ENCODE measurements at places on chromosomes 7 and 10.

DNA sequence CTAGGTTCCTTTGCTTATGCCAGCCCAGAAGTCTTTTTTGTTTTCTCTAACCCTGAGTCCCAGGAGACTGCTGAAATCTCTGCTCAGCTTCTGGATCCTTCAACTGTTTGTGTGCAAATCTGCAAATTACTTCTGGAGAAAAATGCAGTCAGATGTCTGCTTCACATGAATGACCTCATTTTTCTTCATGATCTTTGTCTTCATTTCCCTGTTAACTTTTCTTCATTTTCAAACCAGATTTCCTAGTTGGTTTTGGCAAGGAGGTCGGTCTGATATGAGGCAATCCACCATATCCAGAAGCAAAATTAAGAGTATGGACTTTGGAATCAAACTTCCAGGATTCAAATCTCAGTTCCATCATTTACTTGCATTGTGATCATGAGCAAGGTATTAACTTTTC lies 66.8 kb downstream of the ZNF503 start:
- H3K36me3 ChIP-seq, result no peaks in the 10 kb centered on the region
- H3K4me1 ChIP-seq, result no peaks in the 10 kb centered on the region
- DNase-seq, result no peak
- no peak overlapping the region for H3K4me3 ChIP-seq
- H3K27ac ChIP-seq, result no peak overlapping the region
- H3K27me3 ChIP-seq, result no peaks in the 10 kb centered on the region

DNA sequence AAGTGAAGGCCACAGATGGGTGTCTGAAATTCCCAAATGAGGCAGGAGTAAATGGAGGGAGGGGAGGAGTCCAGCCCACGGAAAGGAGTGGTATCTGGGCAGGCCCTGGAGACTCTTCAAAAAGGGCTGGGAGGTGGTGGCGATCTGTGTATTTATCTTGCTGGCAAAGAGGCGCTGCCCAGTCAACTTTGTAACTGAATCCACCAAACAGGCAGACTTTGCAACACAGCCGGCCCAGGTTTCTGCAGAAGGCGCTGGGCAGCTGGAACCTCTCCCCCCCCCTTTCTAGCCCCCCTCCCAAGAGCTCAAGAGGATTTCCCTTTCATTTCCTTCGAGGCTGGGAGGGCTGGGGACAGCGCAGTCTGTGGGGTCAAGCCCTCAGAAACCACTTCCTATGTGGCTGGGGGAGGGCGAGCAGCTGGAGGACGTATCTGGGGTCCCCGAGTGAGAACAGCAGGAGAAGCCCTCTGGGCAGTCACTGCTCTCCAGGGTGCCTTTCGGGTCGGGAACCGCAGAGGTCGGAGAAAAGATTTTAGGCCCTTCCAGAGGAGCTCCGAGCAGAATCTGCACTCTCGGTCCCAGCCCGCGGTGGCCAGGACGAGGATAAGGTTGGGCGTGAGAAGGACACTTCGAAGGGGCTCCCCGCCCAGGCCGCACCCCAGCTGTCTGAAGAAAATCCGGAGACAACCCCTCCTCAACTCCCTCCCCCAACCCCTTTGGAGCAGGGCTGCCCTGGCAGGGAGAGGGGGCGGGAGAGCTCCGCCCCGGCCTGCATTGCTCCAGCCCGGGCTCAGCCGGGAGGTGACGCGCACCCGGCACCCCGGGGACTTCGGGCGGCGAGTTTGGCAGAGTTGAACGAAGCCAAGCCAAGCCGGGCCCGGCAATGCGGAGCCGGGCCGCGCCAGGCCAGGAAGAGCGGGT lies 965 bp downstream of the ZCCHC24 start:
- H3K27ac ChIP-seq, result peak overlapping the region; percentile 68
- DNase-seq, result peak; percentile 56
- no peaks in the 10 kb centered on the region for H3K27me3 ChIP-seq
- H3K4me1 ChIP-seq, result peaks cover 53% of the 10 kb centered on the region
- peak overlapping the region; percentile 70 for H3K4me3 ChIP-seq

DNA sequence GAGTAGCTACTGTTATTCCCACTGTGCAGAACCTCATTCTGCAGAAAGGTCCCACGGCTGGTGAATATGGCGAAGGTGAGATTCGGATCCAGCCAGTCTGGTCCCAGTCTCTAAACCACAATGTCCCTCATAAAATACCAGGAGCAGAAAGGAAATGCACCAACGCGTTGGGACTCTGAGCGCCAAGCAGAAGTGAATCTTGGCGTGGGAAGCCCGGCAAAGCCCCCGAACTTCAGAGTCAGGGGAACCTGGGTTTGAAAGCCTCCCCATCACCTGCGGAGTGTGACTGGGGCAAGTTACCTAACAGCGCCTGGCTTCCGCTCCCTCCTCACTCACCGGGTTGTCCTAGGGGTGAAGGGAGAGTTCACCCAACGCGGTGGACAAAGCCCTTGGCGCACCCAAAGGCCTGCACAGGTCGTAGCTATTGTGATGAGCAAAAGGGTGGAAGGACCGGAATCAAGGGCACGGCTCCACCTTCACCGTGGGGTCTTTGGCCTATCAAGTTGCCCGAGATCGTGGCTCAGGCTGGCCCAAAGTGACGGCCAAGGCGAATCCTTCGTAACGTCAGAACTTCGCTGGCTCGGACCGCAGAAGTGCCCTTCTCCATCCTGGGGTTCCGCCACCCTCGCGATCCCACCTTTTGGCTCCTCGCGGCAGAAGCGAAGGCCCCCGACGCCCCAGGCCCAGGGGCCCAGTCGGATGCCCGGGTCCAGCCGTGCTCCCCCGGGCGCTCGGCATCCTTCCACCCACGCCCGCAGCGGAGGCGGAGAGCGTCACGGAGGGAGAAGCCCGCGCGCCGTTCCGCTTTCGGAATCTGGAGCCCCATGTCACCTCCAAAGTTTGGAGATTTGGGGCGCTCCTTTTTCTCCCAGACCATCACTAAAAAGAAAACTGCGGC lies 811 bp downstream of the RGS10 start:
- DNase-seq, result no peak
- peak overlapping the region; percentile 89 for H3K4me3 ChIP-seq
- no peaks in the 10 kb centered on the region for H3K27me3 ChIP-seq
- H3K27ac ChIP-seq, result peak overlapping the region; percentile 85
- H3K4me1 ChIP-seq, result peaks cover 20% of the 10 kb centered on the region

DNA sequence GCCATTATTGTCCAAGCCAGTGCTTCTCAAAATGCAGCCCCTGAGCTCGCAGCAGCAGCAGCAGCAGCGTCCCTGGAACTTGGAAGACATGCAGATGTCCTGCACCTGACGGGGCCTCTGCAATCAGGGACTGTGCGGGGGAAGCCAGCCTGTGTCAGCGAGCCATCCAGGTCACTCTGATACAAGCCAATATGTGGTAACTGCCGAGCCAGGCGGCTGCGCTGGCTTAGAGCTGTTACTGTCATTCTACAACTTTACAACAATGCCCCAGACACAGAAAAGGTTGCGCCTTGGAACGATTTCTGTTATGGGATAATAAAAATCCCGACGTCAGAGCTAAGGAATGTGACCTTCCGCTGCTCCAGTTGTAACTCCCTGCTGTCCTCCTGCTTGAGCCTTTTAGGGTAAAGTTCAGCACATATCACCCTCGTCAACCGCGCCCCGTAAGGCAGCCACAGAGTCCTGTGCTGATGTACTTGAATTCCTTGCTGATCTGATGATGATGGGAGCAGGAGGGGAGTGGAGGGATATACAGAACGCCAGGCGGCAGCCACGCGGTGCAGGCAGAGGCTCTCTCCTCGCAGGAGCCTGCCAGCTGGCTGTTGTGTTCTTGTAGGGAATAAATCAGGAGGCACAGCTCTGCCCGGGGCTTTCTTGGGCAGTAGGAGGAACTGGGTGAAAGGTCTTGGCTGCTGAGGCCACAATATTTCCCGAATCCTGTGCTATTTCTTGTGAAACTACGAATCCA lies 20.0 kb upstream of the CRYGN start:
- H3K4me1 ChIP-seq, result peaks cover 27% of the 10 kb centered on the region
- H3K36me3 ChIP-seq, result peaks cover 22% of the 10 kb centered on the region
- H3K4me3 ChIP-seq, result peak overlapping the region; percentile 9

- no peaks in the 10 kb centered on the region for H3K4me1 ChIP-seq
- no peak overlapping the region for H3K27ac ChIP-seq
- peaks cover 38% of the 10 kb centered on the region for H3K36me3 ChIP-seq
Observed at GRCh38 chr10:21753497-21754270, 219.7 kb downstream of the MLLT10 start.

DNA sequence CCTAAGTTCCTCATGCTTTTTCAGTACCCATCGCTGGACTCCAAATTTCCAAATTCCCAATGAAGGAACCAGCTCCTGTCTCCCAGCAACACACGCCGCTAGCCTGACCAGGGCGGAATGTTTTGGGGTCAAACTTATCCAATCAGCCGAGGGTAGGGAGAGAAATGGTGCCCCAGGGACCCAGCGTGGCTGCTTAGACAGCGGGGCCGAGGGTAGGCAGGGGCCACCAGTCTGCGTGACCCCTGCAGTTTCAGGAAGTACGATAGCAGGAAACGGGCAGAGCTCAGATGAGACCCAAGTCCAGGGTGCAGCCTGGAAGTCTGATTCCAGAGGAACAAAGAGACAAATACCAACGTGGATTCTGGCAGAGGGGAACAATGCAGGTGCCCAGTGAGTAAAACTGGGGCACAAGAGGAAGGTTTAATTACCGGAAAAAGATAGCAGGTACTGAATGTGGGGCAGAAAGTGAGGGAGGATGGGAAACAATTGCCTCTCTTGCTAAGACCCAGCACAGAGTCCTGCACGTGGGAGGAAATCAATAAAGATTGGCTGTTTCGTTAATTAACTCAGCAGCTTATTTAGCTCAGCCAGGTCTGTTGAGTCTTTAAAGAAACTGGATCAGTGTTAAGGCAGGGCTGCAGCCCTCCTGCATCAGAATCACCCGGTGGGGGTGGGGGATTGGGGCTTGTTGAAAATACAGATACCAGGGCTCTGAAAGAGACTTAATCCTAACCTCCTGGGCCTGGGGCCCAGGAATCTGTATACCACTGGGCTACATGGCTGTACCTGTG lies 50.4 kb upstream of the NFE2L3 start:
- peak; percentile 18 for DNase-seq
- peak overlapping the region; percentile 3 for H3K4me3 ChIP-seq
- no peaks in the 10 kb centered on the region for H3K27me3 ChIP-seq
- no peaks in the 10 kb centered on the region for H3K36me3 ChIP-seq
- peak overlapping the region; percentile 74 for H3K27ac ChIP-seq
- H3K4me1 ChIP-seq, result no peaks in the 10 kb centered on the region

DNA sequence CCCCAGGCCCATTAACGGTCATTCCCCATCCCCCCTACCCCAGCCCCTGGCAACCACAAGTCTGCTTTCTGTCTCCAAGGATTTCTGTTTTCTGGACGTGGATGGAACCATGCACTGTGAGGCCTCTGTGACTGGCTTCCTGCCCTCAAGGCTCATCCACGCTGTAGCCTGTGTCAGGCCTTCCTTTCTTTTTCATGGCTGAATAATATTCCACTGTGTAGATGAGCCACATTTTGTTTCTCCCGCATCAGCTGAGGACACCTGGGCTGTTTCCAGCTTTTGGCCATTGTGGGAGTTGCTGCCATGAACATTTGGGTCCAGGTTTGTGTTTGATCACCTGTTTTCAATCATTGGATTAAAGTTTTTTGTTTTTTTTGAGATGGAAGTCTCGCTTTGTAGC lies 50.0 kb downstream of the UNCX start:
- H3K4me1 ChIP-seq, result no peaks in the 10 kb centered on the region
- no peak overlapping the region for H3K27ac ChIP-seq
- H3K27me3 ChIP-seq, result no peaks in the 10 kb centered on the region

GRCh38 chr7:148809856-148810255 lies 74.2 kb downstream of the EZH2 start:
- H3K4me1 ChIP-seq, result no peaks in the 10 kb centered on the region
- no peak overlapping the region for H3K4me3 ChIP-seq

GRCh38 chr7:5351507-5352265 lies 68.9 kb downstream of the SLC29A4 start:
- H3K36me3 ChIP-seq, result no peaks in the 10 kb centered on the region
- H3K27ac ChIP-seq, result no peak overlapping the region
- no peak for DNase-seq
- H3K27me3 ChIP-seq, result no peaks in the 10 kb centered on the region

- no peak overlapping the region for H3K27ac ChIP-seq
- H3K4me3 ChIP-seq, result no peak overlapping the region
- H3K4me1 ChIP-seq, result no peaks in the 10 kb centered on the region
- no peaks in the 10 kb centered on the region for H3K36me3 ChIP-seq
- DNase-seq, result peak; percentile 83
Observed at GRCh38 chr10:24518981-24519597, 204.6 kb downstream of the ARHGAP21 start.

DNA sequence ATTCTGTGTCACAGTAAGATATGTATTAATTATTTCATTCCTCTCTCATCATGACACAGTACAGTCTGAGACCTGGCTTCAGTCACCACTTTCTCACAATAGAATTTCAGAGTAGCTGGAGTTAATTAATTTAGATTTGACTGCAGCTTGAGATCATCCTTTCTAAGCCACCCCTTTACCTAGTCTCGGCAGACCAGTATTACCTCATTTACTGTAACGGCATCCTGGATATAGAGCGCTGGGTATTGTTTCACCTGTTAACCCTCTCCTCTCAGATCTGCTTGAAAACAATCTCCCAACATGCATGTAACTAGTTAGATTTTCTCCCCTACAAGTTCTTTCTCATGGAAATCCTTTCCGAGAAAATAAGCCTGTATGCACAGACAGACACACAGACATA lies 1057.5 kb downstream of the GATA3 start:
- no peak for DNase-seq
- H3K27me3 ChIP-seq, result no peaks in the 10 kb centered on the region

DNA sequence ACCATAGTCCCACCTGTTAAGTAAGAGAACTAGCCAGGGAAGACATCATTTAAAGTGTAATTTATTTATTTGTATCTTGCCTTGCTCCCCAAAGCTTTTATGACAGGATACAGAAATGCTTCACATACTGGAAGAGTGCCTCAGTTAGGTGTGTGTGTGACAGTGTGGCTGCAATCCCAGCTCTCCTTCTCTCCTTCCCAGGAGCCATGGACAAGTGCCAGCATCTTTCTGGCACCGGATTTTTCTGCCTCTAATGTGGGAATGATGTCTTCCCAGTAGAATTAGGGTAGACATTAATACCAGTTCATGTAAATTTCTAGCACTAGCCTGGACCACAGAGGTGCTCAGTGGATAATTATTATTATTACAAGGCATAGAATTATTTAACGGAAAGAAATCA lies 30.3 kb upstream of the ATXN7L1 start:
- H3K4me1 ChIP-seq, result no peaks in the 10 kb centered on the region
- H3K27me3 ChIP-seq, result no peaks in the 10 kb centered on the region
- no peak for DNase-seq
- H3K4me3 ChIP-seq, result no peak overlapping the region
- no peak overlapping the region for H3K27ac ChIP-seq

DNA sequence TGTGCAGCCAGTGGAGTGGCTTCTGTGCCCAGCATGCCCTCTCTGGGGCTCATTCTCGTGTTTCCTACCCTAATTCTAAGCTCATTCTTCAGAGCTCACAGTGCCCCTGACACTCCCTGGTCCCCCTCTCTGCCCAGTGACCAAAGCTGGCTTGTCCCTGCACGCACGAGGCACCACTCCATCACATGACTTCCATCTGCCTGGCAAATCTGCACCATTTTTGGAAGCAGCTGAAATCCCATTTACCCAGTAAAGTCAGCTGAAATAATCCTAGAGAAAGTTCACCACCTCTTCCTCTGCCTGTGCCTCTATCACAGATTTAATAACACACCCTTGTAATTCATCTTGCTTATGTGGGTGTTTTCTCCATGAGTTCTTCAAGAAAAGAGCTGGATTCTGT lies 616.9 kb downstream of the PTPRN2 start:
- H3K4me1 ChIP-seq, result no peaks in the 10 kb centered on the region
- no peak overlapping the region for H3K27ac ChIP-seq
- H3K4me3 ChIP-seq, result no peak overlapping the region

GRCh38 chr10:125551247-125551646 lies 131.7 kb downstream of the TEX36 start:
- H3K36me3 ChIP-seq, result no peaks in the 10 kb centered on the region
- no peaks in the 10 kb centered on the region for H3K27me3 ChIP-seq
